Stimulated activated CD8-positive, alpha-beta memory T cell treated with anti-CD3 and anti-CD28 coated beads, Interleukin-15, amount 100 ng/mL, for 24 hours (primary cell): ENCODE measurements at places on chromosomes 4 and X.

DNA sequence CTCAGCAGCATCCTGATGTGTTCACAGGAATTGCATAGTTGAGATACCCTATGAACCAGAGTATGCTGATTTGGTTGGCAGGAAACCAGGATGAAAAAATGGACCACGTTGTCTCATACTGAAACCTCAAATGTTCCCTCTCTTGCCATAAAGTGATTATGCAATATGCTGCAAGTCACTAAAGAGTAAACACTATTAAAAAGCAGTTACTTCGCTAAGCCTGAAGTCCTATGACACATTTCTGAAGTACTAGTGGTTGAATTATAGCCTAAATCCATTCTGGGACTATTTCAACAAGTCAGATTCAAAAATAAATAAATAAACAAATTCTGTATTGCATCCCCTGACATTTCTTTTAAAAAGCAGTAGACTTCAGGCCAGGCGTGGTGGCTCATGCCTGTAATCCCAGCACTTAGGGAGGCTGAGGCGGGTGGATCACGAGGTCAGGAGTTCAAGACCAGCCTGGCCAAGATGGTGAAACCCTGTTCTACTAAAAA, 106.0 kb upstream of the NAP1L5 start:
- DNase-seq: no peak

- no peak for DNase-seq
These were observed 1382.5 kb downstream of the C4orf33 start for GRCh38 chr4:130478406-130478805.

- DNase-seq: no peak
These were observed 3.7 kb upstream of the OSTC start for GRCh38 chr4:108646706-108647105.

DNA sequence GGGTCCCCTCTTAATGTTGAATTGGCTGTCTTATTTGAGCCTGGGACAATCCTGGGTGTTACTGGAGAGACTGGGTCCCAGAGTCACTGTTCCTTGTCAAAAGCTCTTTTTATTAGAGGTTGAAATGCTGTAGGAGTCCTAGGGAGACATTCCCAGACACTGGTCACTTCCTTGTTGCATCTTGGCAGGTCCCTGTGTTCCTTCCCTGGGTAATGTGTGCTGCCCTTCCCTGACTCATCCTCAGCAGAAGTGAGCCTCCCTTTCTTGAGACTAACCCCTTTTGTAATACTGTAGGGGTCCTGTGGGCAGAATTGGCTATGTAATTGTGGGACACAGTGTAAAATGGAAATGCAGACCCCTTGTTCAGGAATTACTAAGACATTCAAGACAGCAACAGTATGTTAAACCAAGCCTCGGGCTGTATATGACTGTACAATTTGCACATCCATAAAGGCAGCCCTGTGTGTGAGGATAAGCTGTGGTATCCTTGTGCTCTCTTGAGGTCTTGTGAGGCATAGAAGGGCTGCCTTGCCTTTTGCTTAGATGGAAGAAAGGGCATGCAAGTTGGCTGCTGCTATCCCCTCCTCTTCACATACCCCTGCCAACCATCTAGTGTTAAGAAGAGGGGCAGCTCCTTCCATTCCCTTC, 53.5 kb downstream of the DCLK2 start:
- no peak for DNase-seq

DNA sequence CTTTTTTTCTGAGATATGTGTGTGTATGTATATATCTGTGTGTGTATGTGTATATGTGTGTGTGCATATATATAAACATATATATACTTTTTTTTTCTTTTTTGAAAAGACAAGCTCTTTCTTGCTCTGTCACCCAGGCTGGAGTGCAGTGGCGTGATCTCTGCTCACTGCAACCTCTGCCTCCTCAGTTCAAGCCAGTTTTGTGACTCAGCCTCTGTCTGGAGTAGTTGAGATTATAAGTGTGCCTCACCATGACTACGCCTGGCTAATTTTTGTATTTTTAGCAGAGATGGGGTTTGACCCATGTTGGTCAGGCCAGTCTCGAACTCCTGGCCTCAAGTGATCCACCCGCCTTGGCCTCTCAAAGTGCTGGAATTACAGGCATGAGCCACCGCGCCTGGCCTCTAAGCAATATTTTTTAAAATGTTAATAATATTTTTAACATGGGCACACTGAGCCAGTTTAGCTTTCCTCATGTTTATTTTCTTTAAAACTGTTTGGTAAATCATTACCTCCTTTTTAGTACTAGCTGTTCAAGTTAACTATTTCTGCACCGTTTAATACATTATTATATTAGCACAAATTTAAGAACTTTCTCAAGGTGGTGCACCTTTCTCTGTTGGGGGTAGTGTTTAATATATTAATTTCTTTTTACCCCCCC, 33.3 kb downstream of the BBS12 start:
- DNase-seq: no peak

GRCh38 chr4:71772592-71772991, 11.3 kb downstream of the GC start:
- no peak for DNase-seq

GRCh38 chr4:168880811-168881595, 129.1 kb downstream of the CBR4 start:
- no peak for DNase-seq

DNA sequence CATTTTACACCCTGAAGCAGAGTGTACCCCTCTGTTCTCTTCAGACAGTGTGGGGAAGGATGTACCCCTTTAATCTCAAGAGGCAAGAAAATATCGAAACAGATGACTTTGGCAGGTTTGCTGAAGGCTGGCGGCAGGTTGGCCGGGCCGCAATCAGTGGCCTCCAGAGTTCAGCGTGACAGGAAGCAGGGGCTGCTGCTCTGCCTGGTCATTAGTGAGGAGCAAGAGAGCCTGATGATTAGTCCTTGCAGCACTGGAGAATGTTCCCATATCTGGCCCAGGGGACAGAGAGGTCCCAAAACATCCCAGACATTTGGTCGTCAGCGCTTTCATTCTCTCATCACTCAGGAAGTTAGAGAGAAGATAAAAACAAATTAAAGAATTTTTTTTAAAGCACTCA, 352.8 kb downstream of the SPRY1 start:
- no peak for DNase-seq

- no peak for DNase-seq
These were observed 462.8 kb downstream of the PCDH18 start for GRCh38 chr4:137069473-137069872.

DNA sequence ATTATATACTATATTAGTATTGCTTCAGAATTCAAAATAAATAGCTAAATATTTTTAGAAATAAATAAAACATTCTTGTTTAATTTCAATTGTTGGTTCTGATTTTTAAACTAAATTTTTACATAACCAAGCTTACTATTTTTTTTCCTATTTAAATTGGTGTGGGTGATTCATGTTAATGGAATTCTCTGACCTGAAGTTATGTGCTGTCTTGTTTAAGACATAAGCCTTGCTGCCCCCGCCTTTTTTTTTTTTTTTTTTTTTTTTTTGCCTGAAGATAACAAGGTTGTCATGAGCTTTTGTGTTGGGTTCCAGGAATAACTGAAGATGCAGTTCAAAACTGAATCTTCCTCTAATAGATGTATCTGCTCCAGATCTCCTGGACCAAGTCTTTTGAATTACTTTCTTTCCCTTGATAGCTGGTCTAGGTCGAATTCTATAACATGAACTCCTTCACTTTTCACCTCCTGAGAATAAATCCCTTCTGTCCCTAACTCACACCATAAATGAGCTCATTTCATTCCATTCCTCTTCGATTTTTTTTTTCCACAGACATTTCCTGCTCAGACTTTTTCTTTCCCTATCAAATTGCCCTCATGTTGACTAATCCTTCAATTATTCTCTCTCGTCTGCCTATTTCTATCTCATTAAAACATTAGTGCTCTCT, 261.5 kb upstream of the FTHL17 start:
- DNase-seq: no peak
